NCI-H1930 (cell line): ENCODE measurements at places on chromosomes 13 and 19.

DNA sequence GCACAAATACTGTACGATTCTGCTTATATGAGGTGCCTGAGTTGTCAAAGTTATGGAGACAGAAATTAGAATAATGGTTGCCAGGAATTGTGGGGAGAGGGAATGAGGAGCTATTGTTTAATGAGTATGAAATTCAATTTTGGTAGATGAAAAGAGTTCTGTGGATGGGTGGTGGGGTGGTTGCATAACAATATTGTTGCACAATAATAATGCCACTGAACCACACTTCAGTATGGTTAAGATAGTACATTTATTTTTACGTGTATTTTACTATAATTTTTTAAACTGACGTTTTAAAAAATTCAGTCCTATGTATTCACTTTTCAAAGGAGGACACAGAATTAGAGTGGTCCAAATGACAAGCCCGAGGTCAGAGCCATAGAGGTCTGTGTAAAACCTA, 1.8 kb upstream of the OXGR1 start:
- no peak for DNase-seq

DNA sequence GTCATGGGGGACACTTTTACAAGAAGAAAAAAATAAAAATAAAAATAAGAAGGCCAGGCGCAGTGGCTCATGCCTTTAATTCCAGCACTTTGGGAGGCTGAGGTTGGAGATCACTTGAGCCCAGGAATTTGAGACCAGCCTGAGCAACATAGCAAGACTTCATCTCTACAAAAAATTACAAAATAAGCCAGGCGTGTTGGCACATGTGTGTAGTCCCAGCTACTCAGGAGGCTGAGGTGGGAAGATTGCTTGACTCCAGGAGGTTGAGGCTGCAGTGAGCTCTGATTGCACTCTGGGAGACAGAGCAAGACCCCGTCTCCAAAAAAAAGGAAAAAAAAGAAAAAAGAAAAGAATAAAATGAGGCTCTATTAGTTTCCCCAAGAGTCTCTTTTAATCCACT, 157.0 kb downstream of the PTPRS start:
- no peak for DNase-seq

DNA sequence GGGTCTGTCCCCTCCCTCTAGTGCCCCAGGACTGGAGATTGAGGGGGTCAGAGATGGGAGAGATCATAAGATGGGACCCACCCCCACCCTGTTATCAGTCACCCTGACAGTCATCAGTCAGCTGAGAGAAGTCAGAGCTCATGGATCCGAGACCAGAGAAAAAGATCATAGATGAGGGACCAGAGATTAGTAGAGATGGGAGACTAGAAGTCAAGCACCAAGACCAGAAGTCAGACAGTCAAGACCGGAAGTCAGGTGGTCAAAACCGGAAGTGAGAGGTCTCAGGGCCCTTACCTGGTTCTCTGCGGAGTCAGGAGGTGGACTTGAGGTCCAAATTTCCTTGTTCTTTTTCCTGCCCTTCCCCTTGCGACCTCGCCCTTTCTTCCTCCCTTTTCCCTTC, 7.0 kb downstream of the COL5A3 start:
- DNase-seq, result no peak

DNA sequence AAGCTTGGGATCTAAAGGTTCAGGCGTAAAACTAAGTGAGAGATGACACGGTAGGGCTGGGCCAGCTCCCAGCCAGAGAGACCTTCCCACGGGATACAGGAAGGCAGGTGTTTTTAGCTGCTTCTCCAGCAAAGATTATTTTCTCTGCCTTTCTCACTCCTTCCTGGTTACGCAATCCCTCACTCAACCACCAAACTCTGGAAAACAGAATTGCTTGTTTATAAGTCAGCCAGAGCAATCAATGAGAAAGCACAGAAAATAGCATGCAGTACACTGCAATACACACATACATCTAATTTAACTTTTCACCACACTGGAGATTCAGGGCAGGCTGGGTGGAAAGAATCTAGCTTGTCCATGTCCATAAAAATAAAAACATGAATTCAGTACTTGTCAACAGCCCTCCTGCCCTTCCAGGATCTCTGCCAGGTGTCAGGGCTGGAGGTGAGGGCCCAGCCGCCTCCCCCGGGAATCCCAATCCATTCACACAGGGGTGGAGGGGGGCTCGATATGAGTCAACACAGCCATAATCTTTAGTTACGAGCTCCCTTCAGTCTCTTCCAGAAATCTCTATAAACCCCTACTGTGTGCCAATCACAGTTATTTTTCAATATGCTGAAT, 12.2 kb downstream of the RHPN2 start:
- no peak for DNase-seq

DNA sequence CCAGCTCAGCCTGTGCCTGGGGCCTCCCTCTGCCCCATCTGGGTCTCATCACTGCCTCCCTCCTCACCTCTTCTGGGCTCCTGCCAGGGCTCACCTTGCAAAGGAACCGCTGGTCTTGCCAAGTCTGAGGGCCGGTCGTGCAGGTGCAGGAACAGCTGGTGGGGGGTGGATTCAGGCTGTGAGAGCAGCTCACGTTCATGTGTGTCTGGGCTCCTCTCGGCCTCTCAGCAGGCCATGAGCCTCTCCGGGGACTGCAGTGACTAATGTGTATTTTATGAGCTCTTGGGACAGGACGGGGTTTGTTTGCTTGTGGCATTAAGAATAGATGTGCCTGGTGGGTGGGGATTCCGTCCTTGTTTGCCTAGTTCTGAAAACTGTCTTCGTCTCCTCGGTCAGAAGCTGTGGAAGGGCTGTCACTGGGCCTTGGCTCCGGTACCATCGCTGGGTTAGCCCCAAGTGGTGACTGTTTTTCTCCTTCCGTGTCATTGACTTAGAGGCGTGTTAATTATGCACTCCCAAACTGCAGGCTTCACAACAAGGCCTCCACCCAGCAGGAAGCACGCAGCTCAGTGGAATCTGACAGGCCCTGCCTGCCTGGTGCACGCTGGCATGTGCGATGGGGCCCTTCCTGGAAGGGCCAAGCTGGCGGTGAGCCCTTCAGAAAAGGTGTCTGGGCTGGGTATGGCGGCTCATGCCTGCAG, 77.6 kb downstream of the KDM4B start:
- no peak for DNase-seq

DNA sequence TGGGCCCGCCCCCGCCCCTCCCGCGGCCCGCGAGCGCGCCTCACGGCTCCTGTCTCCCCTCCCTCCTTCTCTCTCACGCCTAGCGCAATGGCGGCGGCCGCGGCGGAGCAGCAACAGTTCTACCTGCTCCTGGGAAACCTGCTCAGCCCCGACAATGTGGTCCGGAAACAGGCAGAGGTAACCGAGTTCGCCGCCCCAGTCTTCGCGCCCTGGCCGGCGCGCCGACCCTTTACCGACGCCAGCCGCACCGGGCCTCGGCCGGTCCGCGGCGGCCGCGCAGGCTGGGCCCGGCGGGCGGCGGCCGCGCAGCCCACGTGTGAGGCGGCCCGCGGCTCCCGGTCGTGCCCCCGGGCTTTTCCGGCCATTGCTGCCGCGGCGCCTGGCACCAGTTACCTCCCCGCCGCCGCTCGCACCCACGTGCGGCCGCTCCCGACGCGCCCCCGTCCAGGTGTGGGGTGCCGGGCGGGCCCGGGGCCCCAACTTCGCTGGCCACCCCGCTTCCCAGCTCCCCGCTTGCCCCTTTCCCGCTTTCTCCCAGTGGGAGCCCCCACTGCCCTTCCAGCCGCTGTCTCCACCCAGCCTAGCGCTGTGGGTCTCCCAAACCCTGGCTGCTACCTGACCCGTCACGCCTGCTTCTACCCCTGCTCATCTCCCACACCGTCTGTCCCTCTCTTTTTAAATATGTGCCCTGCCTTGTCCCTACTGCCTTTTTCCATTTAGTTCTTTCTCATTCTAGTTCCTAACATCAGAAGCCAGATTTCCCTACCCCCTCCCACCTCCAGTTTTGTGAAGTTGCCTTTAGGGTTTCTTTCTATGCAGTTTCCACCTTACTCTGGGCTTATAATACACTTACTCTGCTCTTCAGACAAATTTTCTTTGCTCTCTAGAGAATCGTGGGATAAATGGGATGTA, 23.4 kb downstream of the IPO5 start:
- DNase-seq, result no peak
